ENCODE measurements at places on chromosomes 3 and 15.

DNA sequence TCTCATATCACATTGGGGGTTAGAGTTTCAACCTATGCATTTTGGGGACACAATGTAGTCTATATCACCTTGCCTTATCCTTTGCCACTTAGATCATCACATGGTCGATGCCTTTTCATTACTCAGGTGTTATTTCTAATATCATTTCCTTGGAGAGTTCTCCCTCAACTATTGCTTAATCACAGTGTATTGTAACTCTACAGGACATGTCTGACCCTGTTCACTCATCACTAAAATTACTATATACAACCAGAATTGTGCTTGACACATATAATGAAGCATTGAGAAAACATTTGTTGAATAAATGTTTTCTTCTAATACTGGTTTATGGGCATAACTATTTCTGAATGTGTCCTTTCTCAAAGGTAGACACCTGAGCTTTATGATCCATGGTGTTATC lies 207.4 kb downstream of the EPHA6 start:
- no peak for DNase-seq

GRCh38 chr3:144809380-144809779 lies 837.8 kb downstream of the DIPK2A start:
- DNase-seq, result no peak

DNA sequence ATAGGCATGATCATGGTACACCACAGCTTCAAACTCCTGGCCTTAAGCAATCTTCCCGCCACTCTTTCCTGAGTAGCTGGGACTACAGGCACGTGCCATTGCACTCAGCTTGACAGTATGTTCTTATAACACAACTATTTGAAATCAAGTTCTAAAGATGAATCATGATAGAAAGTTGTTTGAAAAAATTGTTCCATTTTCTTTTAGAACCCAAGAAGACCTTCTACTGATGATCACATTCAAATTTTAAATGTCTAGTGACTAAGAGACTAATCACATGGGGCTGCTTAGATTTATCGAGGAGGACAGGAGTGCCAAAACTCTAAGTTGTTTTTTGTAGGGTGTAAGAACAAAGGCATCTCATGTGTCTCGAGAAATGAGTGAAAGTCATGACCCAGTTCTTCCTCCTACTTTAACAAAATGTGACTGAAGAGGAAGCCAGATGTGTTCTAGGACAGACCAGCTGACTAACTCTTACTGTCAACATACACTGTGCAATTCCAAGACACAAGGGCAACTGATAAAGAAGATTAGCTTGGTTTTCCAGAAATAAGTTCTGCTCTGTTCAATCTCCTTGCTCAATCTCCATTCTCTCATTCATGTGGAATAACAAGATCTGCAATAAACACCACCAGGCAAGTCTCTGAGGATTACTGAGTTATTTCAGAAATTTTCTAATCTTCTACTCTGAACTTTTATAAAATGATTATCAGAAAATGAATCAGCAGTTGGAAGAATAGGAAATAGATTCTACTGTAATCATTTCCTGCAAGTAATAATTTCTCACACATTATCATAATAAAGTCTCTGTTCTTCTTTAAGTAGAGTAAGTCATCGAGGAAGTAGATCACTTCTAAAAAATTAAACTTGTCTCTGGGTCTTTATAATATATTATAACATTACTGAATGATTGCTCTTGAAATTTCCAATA lies 122.6 kb upstream of the CCNL1 start:
- DNase-seq, result no peak

DNA sequence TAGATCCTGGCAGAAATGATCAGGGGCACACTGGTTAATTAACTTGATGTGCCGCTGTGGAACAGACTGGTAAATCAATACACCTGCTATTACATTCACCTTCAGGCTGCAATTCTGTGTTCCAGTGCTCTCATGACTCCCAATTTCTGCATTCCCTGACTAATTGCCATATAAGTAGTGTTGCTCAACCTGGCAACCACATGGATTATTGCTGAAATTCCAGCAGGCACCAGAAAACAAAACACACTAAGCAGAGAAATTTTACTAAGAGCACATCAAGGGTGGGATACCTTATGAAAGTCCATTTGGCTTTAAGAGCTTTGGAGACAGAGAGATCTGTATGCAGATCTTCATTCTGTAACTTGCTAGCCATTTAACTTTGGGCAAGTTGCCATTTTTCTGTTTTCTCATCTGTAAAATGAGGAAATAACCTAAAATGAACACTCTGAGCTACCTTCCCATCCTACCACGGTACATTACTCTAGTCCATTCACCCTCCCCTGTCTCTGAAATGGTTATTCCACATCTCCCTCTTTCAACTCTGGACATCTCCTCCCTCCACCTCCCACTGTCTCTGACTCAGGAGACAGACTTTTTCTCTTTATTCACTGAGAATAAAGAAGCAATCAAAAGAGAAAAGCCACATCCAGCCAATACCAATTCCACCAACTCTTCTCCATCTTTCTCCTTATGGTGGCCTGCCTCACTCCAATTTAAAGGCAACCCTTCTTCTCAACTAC lies 54.6 kb downstream of the STAC start:
- DNase-seq, result no peak

DNA sequence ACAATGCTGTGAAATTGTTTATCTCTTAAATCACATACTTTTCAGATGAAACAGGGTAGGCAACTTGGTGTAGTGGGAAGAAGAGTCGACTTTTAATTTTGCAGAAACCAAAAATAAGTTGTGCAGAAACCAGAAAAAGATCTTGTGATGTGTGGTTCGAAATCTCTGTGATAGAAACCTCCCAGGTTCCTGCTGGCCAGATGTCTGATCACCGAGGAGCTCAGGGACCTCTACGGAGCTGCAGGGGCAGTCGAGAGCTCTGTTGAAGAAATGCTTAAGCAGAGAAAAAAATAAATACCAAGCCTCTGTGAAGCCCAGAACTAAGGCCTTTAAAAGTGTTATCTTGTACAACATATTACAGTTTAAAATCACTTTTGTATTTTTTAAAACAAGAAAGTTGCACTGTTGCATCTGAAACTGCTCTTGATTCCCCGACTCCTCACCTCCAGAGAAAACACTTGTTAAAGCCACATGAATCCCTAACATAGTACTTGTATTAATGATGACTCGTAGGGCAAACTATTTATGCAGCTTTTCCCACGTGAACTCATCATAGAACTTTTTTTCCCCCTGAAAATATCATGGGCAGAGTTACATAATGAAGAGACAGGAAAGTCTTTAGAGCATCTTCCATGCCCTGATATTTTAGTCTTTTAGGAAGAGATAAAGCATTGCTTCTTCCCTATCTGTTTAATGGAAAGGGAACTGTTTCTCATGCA lies 51.3 kb downstream of the CCK start:
- no peak for DNase-seq

Data from effector memory CD4-positive, alpha-beta T cell (primary cell).